ENCODE measurements at places on chromosomes 4 and X.
A peak's percentile ranks its signal among the peaks of the same experiment; 100 is the strongest.

DNA sequence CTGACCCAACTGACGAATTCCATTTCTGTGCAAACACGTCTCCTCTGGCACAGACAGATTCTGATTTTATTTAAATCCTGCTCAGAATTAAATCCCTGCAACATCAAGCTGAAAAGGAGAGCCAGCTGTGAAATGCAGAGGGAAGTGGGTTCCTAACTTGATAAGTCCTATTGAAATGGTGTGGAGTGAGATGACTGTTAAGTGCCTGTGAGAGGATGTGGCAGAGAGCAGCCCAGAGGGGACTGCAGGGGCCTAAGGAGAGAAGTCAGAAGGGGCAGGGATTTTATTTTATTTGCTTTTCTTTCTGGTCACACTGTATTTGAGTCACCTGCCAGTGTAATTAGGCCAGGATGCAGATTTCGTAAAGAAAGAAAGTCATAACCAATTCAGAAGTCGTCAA, 277.4 kb downstream of the NKX6-1 start:
- ATAC-seq: no peak

GRCh38 chr4:43992552-43992951, 456.1 kb downstream of the KCTD8 start:
- peak; percentile 33 for ATAC-seq

GRCh38 chr4:18945464-18945863, 923.9 kb upstream of the LCORL start:
- no peak for ATAC-seq

- no peak for ATAC-seq
Measured at GRCh38 chrX:112094729-112095128, 12.2 kb upstream of the TRPC5 start.

DNA sequence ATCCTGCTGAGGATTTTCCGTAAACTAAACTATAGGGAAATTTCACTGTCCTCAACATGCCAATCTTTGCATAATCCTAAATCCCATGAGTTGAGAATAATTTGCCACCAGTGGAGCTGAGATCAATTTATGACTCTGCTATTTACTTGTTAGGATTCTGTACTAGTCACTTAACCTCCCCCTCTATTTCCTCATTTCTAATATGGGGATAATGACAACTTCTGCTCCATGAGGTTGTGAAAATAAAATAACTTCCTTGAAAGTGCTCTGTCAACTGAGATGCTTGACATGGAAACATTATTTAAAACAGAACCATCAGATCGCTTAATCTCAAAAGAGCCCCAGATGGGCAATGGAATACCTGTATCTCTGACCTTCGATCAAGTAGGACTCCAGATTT, 2.6 kb upstream of the FGF16 start:
- ATAC-seq: no peak

GRCh38 chr4:155693015-155693663, 26.5 kb downstream of the GUCY1A1 start:
- no peak for ATAC-seq

DNA sequence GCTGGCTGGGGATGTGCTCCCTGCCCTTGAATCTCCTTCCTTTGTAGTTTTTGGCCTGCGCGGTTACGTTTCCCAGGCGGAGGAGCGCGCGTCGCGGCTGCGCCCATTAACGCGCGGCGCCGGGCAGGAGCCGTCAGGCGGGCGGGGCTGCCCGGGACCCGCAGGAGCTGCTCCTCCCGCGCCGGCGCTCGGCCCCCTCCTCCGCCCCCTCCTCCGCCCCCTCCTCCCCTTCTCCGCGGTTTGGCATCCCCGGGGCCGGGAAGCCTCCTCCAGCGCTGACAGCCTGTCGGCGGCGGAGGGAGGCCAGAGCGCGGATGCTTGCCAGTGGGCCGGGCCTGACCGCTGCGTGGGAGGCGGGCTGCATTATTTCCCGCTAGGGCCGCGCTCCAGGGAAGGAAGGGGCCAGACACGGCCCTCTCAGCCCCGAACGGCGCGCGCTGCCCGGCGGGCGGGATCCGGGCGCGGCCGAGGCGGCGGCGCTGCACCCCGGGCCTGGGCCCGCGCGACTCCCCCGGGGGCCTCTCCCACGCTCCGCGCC, at the start of gene DCLK2:
Gene DCLK2 (plus strand): TSS at position 405 of the 538 bp plus-strand sequence. CDS start 583 bp downstream, outside the sequence.
- ATAC-seq: peak; percentile 76

- no peak for ATAC-seq
Measured at GRCh38 chrX:42694260-42694815, 83.6 kb downstream of the PPP1R2C start.

- no peak for ATAC-seq
Measured at GRCh38 chr4:85598936-85599335, 124.0 kb downstream of the ARHGAP24 start.

- ATAC-seq: no peak
Measured at GRCh38 chr4:13953083-13953482, 325.6 kb upstream of the BOD1L1 start.

GRCh38 chr4:8939840-8940742, 68.5 kb upstream of the HMX1 start:
- ATAC-seq: peak; percentile 26

- no peak for ATAC-seq
Measured at GRCh38 chr4:32374206-32374605, 1654.0 kb downstream of the PCDH7 start.

DNA sequence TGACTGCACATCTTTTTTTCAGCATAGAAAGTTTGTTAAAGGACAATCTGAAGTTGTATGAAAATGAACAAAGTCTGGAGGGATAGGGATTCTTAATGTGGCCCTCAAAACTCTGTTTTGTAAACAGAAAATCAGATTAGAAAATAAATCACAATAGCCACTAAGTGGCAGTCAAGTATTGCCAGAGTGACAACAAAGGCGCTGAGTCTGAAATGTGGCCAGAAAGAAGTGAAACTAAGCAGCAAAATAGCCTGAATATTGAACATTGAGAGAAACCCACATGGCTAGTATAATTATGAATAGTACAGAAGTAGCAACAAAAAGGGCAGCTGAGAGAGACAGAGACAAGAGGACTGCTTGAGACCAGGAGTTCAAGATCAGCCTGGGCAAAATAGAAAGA, 81.1 kb upstream of the CT45A1 start:
- ATAC-seq: no peak

DNA sequence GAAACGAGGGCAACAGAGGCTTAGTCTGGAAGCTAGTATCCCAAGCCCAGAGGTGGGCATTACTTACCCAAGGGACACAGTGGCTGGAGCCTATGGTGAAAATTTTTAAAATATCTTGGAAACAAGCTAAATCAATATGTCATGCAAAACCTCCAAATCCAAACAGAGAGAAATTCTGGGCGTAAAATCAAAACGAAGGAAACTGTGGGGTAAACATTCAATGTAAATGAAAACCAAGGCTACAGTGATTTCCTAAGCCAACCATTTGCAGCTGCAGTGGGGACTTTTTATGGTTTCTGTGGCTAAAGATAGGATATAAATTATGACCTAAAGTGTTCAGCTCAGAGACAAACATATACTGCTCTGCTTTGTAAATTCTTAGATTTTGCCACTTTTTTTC, 507.7 kb upstream of the DIAPH2 start:
- no peak for ATAC-seq

- no peak for ATAC-seq
Measured at GRCh38 chr4:63814171-63814964, 594.9 kb downstream of the TECRL start.

DNA sequence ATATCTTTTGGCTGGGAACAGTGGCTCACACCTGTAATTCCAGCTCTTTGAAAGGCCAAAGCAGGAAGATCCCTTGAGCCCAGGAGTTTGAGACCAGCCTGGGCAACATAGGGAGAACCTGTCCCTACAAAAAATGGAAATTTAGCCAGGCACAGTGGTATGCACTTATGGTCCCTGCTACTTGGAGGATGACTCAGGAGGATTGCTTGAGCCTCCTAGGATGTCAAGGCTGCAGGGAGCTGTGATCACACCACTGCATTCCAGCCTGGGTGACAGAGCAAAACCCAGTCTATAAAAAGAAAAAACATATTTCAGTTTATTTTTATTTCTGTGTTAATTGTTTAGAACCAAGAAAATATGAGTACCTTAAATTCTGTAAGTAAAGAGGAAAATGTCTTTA, 123.7 kb downstream of the CBR4 start:
- peak; percentile 32 for ATAC-seq

GRCh38 chr4:14177987-14178386, 550.5 kb upstream of the BOD1L1 start:
- no peak for ATAC-seq

DNA sequence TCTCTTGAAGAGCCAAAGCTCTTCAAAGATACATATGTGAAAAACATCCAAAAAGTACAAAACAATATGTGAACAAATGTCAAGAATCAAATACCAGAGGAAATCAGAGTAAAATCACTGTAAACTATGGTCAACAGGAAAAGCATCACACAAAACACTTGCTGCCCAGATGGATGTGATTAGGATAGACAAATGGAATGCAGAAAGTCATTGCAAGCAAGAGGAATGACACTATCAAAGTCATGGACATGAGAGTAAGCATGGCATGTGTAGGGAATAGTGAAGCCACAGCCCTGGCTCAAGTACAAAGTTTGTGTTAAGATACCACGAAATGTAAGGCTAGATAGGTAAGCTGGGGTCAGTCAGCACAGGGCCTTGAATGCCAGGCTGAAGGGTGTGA, 37.7 kb downstream of the CLDN2 start:
- no peak for ATAC-seq

GRCh38 chr4:159298502-159298901, 195.6 kb downstream of the RAPGEF2 start:
- ATAC-seq: peak; percentile 21

DNA sequence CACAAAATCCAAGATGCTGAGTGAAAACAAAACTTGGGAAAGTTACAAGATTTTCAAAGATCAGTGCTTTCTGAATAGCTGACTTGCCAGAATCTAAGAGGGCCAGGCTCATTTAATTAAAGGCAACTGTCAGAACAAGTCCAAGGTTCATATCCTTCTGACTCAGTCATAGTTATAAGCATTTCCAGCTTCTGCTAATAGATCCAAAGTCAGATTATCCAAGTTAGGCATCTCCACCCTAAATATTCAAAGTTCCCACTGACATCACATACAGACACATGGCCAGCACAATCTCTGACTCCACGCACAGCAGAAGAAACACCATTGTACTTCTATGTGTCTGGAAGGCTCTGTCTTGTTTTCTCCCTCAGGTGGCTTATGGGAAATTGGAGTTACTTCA, 41.8 kb downstream of the GASK1B start:
- no peak for ATAC-seq

DNA sequence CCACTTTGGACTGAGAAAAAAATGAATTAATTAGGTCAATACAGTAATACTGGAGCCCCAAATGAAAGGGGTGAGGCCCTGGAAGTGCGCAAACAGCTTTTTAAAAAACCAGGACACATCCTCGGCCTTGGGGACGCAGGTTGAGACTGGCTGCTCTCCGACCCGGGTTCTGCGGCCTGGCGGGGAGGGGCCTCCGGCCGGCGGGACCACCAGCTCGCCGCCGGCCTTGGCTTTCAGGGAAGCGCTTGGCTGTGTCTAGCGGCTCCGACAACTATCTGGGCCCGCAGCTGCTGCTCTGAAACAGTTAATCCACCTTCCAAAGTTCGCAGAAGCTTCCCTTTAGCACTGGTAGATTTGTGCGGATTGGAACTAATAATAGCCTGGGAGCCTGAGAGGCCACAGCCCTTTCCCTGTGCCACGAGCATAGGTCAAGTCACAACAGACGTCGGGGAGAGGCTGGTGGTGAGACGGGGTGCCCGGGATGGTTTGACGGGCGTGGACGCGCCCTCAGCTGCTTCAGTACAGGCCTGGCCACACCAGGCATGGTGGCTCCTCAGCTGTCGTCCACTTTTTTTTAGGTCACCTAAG, 1.1 kb upstream of the SEL1L3 start:
- ATAC-seq: no peak
